ENCODE measurements at places on chromosomes 11 and 22.

GRCh38 chr11:62143727-62144126, 19.9 kb downstream of the INCENP start:
- no peak for DNase-seq

GRCh38 chr11:64342869-64343745, 3.1 kb downstream of the CCDC88B start:
- DNase-seq = no peak

GRCh38 chr22:40070701-40071100, 75.9 kb downstream of the FAM83F start:
- DNase-seq = no peak

GRCh38 chr11:73520353-73521061, 77.4 kb downstream of the FAM168A start:
- no peak for DNase-seq

- DNase-seq = no peak
Observed at GRCh38 chr22:33440756-33441155, 382.6 kb upstream of the SYN3 start.

DNA sequence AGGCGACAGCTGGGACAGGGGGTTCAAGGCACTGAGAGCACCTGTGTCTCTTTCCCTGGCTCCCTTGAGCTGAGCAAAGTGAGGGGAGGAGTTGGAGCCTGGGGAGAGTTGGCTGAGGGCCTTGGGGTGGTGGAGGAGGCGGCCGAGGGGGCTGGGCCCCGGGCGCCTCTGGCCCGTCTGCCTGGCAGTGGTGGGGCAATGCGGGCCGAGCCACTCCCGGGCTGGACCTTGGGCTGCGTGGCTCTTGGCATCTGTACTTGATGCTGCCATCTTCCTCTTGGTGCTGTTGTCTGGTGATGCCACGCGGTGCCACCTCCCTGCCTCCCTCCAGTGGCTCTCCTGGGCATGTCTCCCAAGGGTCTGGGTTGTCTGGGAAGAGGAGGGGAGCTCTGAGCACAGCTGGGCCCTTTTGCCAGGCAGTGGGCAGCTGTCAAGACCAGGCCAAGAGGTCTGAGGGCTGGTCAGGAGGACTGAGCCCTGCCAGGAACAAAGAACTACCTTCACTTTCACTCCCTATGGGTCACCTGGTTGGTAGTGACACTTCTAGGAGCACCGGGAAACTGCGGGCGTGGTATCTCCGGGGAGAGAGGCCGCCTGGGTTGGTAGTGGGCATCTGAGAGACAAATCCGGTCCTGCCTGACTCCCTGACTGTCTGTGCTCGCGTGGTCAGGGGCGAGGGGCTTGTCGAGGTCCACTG, 1.3 kb downstream of the GRIK4 start:
- no peak for DNase-seq

- no peak for DNase-seq
Observed at GRCh38 chr11:69511358-69512055, 30.0 kb downstream of the LINC01488 start.

DNA sequence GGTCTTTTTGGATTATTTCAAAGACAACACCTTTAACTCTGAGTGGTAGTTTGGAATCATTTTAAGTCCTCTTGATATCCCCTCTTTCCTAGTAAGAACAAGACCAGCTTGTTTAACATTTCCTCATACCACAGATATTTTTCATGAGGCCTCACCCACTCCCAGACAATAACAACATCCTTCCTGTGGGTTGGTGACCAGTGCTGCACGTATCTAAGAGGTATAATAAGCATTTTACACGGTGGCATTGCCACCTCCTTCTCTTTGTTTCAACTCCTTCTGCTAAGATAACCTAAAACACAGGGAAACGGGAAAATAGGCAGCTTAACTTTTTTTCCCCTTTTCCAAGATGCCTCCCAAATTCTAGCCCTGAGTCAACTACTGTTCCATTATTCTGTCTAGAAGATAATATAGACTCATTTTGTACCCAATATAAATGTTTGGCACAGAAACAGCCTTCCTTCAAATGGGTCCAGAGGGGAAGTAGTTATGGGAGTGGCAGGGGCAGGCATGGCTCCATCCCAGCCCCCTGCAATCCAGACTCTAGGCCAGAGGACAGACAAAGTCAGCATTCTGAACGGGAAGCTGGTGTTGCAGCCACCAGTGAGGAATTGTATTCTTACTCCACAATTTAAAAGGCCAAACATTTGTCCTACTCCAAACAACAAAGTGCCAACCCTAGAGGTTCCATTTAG, 28.5 kb downstream of the MAML2 start:
- no peak for DNase-seq

GRCh38 chr11:27387362-27387761, 24.3 kb upstream of the CCDC34 start:
- DNase-seq = no peak

GRCh38 chr11:111500481-111500880, 11.7 kb downstream of the BTG4 start:
- no peak for DNase-seq

DNA sequence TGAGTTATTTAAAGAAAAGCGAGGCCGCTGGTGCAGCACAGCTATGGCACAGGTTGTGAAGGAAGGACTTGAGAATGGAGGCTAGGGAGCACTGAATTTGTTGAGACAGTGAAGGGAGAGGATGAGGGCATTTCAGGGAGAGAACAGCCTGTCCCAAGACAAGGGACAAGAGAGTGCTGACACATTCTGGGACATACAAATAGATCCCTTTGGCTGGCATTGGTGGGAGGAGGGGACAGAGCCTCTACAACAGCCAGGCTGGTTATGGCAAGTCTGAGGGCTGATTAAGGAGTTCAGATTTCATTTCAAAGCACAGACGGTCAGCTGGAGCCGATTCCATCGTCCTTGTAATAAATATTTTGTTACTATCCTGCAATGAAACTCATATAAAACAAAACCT, 1.7 kb upstream of the SLC29A2 start:
- DNase-seq = no peak

GRCh38 chr11:115199481-115200069, 304.6 kb downstream of the CADM1 start:
- DNase-seq = no peak

GRCh38 chr11:65067446-65067845, 9.1 kb upstream of the NAALADL1 start:
- no peak for DNase-seq

- no peak for DNase-seq
Observed at GRCh38 chr11:118124929-118125535, 27.6 kb downstream of the SCN4B start.

- no peak for DNase-seq
Observed at GRCh38 chr22:39597236-39597869, 26.8 kb downstream of the CACNA1I start.

DNA sequence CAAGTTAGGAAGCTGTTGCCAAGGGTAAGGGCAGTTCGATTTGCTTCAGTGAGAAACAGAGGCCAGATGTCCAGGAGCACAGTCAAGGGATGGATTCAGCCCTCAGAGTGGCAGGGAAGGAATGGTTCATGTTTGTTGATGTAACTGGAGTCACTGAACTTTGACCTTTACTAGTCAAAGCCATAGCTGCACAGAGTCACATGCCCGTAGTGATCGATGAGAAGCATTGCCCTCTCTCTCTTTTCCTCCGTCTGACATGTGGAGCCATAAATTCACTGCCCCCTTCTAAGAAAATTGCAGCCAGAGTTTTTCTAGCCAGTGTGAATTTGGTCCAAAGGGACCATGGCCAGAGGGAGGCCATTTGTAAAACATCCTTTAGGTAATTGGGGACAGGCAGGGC, 124.1 kb upstream of the MTNR1B start:
- DNase-seq = no peak

DNA sequence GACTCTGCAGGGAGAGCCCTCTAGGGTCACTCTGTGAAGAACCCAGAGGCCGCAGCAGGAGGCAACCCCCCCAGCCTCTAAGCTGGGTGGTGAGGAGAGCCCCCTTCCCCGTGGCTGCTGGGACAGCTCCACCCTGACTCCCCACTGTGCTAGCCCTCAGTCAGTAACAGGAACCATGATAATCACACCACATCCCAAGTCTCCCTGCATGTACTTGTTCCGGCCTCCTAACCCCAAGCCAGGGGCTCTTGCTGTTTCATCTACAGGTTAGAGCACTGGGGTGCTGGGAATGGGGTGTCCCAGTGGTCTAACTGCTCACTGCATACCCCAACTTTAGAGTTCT, 26.9 kb downstream of the ARVCF start:
- DNase-seq = no peak

DNA sequence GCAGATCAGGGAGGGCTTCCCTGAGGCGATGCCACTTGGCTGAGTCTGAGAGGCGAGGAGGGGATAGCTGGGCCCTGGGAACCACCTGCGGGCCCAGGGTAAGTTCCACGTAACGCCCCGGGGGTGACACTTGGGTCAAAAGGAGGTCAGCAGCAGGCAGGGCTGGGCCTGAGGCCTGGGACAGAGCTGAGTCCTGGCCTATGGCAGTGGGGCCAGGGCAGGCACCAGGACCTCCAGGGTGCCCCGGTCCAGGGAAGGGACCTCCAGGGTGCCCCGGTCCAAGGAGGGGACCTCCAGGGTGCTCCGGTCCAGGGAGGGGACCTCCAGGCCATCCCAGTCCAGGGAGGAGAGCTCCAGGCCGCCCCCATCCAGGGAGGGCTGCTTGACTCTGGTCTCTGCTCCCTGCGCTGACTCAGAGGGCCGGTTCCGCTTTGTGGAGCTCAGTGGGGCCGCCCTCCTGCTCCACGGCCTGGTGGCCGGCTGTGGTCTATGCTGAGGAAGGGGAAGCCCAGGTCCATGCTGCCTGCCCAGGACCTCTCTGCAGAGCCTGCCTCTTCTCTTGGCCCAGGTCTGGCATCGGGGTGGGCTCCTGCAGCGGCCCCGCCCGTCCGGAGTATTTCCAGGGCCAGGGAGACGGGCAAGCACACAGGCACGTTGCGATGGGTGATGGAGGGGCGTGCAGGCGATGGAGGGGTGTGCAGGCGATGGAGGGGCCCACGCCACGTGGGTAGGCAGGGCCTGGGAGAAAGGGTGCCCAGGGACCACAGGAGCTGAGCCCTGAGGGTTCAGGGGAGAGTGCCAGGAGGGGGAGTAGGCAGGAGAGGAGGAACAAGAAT, 19.5 kb upstream of the WNT7B start:
- no peak for DNase-seq

GRCh38 chr11:35923452-35923851, 20.4 kb upstream of the LDLRAD3 start:
- no peak for DNase-seq

DNA sequence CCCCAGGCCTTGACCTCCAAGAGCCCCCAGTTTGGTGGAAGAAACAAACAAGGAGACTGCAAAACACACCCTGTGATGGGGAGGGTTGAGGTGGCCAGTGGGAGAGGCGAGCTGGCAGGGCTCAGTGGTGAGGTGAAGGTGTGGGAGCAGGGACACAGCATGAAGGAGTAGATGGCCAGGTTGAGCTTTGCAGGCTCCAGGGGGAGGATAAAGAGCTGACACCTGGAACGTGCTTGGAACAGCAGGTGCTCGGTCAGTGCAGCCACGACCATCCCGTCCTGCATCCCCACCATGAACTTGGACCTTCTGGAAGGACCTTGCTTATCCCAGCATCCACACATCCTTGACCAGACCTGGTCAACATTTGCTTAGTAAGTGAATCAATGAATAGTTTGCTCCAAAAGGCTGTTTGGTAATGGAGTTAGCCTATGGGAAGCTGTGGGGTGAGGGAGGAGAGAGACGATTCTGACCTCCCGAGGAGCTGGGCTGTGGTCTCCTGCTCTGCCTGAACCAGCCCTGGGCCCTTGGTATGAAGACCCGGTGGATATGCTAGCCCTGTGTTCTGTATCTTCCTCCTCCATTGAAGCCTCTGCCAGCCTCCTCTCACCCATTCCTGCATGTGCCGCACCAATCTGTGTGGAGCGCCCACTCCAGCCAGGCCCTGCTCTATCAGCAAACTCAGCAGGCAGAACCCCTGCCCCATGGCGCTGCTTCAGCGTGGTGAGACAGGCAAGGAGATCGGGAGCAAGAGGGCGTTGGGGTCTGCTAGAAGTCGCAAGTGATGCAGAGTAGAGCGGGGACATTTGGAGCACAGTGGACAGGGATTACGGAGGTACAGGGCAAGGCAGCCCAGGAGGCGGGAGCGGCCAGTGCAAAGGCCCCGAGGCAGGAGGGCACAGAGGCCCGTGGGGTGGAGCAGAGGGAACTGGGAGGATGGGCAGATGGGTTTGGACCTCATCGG, 9.9 kb downstream of the LINC01488 start:
- DNase-seq = no peak

DNA sequence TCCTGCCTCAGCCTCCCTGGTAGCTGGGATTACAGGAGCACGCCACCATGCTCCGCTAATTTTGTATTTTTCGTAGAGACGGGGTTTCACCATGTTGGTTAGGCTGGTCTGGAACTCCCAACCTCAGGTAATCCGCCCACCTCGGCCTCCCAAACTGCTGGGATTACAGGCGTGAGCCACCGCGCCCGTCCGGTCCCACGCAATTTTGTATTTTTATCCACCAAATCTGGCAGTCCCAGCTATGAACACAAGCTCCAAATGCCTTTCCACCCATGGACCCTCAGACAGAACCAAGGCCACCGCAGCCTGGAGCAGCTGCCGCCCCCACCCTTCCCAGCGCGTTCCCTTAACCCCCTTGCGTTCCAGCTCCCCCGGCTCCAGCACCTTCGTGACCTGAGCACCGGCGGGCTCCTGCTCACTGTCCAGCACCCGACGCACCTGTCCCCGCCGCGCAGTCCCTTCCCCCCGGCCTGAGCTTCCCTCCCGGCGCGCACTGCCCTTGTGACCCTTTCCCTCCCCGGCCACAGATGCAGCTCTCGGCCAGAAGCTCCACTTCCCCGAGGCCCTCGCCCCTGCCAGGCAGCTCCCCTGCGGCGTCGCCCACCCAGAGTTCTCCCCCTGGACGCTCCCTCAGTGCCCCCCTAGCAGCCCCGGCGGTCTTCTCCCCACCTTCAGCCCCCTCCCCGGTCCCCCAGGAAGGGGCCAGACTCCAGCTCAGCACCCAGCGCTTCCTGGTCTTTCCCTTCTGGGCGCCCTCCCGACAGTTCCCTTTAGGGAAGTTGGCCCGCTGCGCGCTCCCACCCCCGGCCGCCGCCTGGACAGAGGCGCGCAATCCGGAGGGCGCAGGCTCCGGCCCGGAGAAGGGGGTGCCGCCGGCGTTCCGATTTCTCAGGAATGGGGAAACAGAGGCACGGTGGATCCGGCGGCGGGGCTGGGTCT, 5.6 kb upstream of the ZBED4 start:
- DNase-seq = no peak

- no peak for DNase-seq
Observed at GRCh38 chr22:22938672-22939587, 51.3 kb downstream of the IGLL5 start.

DNA sequence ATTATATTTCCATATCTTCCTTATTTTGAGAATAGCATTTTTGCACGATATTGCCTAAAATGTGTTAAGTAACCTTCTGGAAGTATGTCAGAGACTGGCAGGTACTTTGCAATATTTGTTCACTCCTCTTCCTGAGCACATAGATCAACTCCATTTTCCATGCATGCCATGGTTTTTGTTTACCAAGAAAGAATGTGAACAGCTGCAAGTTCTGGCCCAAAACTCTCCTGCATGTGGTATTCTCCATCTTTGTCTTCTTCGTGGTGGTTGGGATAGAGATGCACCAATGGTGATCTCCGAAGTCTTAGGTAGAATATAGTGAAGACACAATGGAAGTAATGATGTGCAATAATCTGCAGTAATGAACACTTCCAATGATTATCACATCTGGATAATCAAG, 2241.0 kb upstream of the RAG2 start:
- DNase-seq = no peak

Measured in stimulated activated CD4-positive, alpha-beta T cell treated with anti-CD3 and anti-CD28 coated beads, Interleukin-4, amount 100 ng/mL, for 4 hours (primary cell).